ENCODE measurements at places on chromosomes 16 and 17. TPM values are rescaled to one million over a fixed set of nuclear protein-coding genes. Genes with fewer than 3 reads are reported as not detected.

GRCh38 chr17:31156326-31156725 is 61.5 kb downstream of the NF1 start:
- H3K27ac ChIP-seq = no peak overlapping the region
- H3K4me3 ChIP-seq = no peak overlapping the region
- no peak for DNase-seq
- H3K4me1 ChIP-seq = peaks cover 1% of the 10 kb centered on the region
- peaks cover 10% of the 10 kb centered on the region for H3K36me3 ChIP-seq

GRCh38 chr17:50448643-50449042 is 20.0 kb downstream of the CHAD start:
- no peaks in the 10 kb centered on the region for H3K27me3 ChIP-seq
- H3K27ac ChIP-seq = no peak overlapping the region
- H3K36me3 ChIP-seq = no peaks in the 10 kb centered on the region
- DNase-seq = no peak
- no peak overlapping the region for H3K4me3 ChIP-seq

CAPNS2 gene
- not detected for polyA plus RNA-seq

SLC25A10 gene
- polyA plus RNA-seq = 5.0 TPM

DNA sequence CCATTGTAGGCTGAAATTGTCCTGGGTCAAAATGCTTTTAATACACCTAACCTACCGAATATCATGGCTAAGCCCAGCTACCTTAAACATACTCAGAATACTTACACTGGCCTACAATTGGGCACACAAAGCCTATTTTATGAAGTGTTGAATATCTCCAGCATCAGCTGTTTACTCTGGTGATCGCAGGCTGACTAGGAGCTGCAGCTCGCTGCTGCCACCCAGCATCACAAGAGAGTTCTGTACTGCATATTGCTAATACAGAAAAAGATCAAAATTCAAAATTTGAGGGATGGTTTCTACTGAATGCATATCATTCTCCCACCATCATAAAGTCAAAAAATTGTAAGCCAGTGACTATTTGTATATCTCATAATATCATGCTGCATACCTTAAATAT is 55.3 kb downstream of the ULK2 start:
- no peak overlapping the region for H3K27ac ChIP-seq
- DNase-seq = no peak
- no peaks in the 10 kb centered on the region for H3K4me1 ChIP-seq
- no peak overlapping the region for H3K4me3 ChIP-seq

IL17C gene
- polyA plus RNA-seq = not detected

- H3K36me3 ChIP-seq = no peaks in the 10 kb centered on the region
- H3K27ac ChIP-seq = no peak overlapping the region
- H3K4me3 ChIP-seq = no peak overlapping the region
- no peaks in the 10 kb centered on the region for H3K4me1 ChIP-seq
Measured at GRCh38 chr16:46607529-46607928, 13.7 kb downstream of the SHCBP1 start.

DNA sequence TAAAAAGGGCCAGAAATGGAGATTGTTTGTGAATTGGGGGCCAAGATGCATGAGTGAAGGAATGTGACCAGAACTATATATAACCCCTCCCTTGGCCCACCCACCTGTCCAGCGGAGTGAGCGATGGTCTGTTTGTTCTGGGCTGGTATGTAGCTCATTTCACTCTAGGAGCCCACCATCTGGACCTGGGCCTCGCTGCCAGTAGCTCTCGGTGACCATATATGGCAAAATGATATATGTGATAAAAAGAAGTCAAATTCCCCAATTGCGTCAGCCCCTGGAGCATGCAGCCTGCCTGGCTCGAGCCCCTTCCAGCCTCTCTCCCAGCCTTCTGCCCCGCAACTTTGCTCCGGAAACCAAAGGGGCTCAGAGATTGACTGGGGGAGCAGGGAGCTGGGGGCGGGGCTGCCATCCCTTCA is 47.3 kb downstream of the CCDC42 start:
- peaks cover 8% of the 10 kb centered on the region for H3K36me3 ChIP-seq
- H3K4me3 ChIP-seq = no peak overlapping the region
- no peak for DNase-seq
- H3K4me1 ChIP-seq = no peaks in the 10 kb centered on the region

DNA sequence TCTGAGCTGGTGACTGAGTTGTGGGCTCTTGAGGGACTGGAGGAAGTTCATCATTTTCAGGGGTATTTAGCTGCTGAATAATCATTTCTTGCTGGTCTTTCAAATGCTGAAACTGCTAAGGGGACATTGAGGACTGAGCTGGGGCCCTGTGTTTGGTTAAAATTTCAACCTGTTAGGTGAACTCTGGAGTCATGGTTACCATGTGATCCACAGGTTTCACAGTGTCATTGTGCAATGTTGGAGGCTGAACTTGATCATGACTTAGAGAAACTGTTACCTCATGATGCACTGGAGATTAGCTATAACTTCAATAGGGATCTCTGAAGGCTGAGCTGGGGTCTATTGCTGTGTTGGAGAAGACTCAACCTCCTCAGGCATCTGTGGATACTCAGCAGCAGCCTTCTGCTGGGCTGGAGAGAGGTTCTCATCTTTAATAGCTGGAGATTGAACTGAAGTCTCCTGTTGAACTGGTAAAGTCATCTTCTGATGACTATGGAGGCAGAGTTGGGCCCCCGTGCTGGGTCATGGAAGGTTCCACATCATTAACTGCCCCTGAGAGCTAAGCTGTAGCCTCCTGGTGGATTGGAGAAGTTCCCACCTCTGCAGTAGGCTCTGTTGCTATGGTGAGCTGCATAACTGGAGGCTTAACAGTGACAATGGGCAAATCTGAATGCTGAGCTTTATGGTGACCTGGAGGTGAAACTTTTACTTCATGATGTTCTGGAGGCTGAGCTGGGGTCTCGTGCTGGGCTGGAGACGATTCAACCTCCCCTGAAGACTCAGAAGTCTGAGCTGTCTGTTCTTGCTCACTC is 15.2 kb downstream of the RDM1 start:
- H3K27ac ChIP-seq = no peak overlapping the region
- DNase-seq = no peak
- H3K4me3 ChIP-seq = no peak overlapping the region
- peaks cover 5% of the 10 kb centered on the region for H3K27me3 ChIP-seq
- H3K36me3 ChIP-seq = no peaks in the 10 kb centered on the region
- no peaks in the 10 kb centered on the region for H3K4me1 ChIP-seq

DNA sequence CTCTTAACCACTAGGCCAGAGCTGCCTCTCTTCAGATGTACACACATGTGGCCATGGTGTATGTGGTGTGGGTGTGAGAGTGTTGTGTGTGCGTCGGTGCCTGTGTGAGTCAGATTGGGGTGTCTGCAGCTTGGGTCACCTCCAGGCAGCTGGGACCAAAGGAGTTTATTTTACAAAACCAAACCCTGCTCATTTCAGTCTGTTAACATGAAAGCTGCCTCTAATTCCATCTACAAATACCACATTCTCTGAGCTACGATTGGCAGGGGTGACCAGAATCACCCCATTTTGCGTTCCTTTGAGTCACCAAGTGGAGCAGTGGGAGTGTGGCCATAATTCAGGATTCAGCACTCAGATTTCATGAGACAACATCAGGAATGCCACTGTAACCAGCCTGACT is 105.3 kb downstream of the IRX5 start:
- no peak for DNase-seq
- H3K27ac ChIP-seq = no peak overlapping the region
- H3K36me3 ChIP-seq = no peaks in the 10 kb centered on the region
- no peak overlapping the region for H3K4me3 ChIP-seq
- no peaks in the 10 kb centered on the region for H3K4me1 ChIP-seq

- DNase-seq = no peak
- H3K4me1 ChIP-seq = no peaks in the 10 kb centered on the region
- H3K36me3 ChIP-seq = peaks cover 48% of the 10 kb centered on the region
- H3K27ac ChIP-seq = no peak overlapping the region
Measured at GRCh38 chr16:27498031-27498825, 51.5 kb downstream of the GTF3C1 start.

DNA sequence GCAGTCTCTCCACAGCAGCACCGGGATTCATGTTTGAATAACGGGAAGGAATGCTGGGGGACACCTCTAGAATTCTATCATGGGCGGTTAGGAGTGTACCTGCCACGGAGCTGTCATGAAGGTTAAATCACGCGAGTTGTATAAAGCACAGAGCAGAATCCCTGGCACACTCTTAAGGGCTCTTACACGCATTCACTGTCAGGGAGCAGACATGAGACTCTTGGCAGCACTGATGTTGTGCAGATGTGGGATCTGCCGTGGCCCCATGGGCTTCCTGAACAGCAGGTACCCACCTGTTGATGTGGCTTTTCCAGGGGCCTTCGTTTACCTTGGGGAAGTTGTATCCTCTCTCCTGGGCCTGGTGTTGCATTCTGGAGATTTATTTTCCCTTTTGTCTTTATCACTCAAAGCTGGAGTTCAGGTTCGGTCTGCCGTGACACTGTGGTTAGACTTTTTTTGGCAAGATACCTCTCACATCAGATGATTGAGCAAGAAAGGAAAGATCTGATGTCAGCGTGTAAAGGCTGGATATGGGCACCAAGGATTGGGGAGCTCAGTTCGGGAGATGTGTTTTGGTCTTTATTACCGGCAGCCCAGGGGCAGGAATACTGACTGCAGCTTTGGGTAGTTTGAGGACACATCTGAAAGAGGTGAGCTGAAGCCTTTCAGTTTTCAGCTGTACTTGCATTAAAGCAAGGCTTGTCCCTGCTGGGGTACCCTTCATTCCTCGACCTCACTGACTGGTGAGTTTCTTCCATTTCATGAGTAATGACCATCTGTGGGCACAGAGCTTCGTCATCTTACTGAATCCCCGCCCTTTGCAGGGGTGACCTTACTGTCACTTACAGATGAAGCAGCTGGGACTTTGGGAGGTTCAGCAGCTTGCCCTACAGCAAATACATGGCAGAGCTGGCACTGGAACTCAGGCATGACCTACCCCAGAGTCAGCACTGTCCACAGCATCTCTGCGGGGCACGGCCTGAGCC is 19.3 kb downstream of the KNOP1 start:
- no peaks in the 10 kb centered on the region for H3K27me3 ChIP-seq
- peaks cover 19% of the 10 kb centered on the region for H3K36me3 ChIP-seq
- H3K4me3 ChIP-seq = no peak overlapping the region
- peak overlapping the region; percentile 61 for H3K27ac ChIP-seq
- H3K4me1 ChIP-seq = peaks cover 4% of the 10 kb centered on the region
